ENCODE measurements at places on chromosomes 4 and X.
A peak's percentile ranks its signal among the peaks of the same experiment; 100 is the strongest.

GRCh38 chr4:81571105-81571504 lies 99.4 kb upstream of the RASGEF1B start:
- no peak for DNase-seq

DNA sequence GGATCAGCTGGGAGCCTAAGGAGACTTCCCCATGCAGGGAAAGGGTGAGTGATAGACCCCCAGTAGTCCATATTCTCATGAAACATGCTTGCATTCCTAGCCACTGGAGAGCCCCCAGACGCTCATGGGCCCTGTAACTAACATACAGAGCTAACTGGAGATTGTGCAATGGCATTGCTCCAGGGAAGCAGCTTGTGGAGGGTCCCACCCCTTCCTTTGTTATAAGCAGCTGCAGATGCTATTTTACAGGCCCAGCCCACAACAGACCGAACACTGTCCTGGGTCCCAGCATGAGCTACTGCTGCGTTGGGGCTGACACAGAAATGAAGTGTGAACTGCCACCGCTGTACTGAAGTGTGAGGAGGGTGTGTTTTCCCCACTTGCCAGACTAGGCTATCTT lies 1465.7 kb upstream of the DIAPH2 start:
- DNase-seq, result no peak

GRCh38 chr4:48653217-48654014 lies 126.7 kb downstream of the FRYL start:
- DNase-seq, result no peak

- DNase-seq, result no peak
Observed at GRCh38 chrX:20542072-20542471, 275.4 kb upstream of the RPS6KA3 start.

DNA sequence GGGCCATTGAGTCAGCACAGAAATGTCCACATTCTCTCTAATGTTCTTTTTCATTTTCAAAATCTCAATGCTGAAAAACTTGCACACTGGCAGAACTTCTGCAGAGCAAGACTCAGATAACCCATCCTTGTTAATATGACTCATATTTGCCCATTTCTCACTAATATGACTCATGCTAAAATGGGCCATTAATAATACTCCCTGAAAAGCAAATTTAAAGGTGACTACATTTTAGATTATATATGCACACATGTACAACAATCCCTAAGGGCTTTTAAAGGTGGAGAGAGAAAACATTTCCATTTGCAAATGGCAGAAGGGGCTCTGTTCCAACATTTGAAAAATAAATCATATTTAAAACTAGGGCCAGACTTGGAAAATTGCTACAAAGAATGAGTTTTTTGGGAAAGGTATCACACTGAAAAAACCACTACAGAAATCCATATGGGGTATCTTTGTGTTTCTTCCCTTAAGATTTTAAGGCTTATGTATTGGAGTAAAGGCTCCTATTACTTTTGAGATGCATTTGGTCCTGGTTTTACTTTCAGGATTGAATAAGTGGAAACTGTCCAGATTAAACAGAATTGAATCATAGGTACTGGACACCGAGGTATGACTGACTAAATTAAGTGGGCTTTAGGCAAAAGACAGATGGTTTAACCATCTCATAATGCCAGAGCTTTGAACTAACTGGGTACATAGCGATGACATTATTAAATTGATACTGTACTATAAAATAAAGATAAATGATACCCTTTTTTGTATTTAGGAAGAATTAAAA lies 30.0 kb downstream of the TLR2 start:
- DNase-seq, result no peak

DNA sequence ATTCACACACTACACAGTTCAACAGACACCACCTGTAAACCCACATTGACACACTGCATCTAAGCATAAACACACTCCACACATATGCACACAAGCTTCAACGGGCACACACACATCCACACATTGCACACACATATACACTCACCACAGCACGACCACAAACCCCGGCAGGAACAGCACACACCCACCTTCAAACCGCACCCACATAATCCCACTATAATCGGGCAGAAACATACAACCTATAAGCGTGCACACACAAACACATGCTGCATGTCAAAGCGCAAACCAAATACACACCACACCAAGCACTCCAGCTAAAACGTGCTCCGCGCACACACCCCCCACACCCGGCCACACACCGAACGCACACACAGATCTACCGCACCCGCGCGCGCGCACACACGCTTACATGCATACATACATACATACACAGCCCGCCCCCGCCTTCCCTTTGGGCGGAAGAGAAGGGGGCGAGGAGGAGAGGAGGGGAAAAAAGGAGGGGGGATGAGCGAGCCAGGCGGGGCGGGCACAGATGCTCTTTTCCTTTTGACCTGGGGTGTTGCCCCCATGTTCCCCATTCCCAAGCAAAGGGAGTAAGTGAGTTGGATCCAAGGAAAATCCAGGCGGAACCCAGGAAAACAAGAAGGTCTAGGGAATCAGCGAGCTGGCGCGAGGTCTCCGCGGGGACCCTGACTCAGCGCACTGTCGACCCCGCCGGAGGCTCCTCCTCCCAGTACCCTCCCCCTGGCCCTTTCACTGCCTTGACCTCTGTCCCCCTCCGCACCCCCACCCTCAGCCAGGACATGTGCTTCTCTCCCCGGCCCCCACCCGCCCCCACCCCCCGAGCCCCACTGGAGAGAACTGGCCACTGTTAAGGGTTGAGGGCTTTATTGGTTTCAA lies 9.9 kb downstream of the ARHGAP36 start:
- DNase-seq, result no peak

- DNase-seq, result no peak
Observed at GRCh38 chr4:57106181-57106580, 4.0 kb downstream of the IGFBP7 start.

DNA sequence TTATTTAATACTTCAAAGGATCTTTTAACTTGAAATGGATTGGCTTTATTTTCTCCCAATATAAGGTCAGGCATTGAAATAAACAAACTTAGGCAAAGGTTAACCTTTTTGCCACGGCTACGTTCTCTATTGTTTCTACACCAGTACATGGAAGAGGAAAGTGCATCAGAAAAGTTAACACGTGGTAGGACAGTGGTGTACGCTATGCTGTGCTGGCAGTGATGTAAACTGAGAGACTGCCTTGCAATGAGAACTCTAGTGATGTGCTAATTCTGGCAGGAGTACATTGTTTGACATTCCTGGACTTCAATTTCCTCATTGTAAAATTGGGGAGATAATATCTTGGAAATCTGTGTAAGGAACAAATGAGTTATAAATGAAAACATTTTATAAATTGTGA lies 208.2 kb downstream of the TMA16 start:
- peak; percentile 3 for DNase-seq

GRCh38 chr4:183422962-183423631 lies 21.3 kb upstream of the CDKN2AIP start:
- peak; percentile 64 for DNase-seq

DNA sequence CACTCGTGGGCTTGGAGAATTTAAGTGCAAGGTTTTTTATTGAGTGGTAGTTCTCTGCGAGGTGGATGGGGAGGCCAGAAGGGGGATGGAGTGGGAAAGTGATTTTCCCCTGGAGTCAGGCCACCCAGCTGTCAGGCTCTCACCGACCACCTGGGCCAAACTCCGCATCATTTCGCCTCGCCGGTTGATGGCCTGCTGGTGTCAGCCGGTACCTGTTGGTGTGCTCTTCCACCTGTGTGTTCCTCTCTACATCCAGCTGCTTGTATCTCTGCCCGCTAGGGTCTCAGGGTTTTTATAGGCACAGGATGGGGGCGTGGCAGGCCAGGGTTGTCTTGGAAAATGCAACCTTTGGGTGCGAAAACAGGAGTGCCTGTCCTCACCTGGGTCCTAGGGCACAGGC lies 200.9 kb downstream of the DACH2 start:
- no peak for DNase-seq

DNA sequence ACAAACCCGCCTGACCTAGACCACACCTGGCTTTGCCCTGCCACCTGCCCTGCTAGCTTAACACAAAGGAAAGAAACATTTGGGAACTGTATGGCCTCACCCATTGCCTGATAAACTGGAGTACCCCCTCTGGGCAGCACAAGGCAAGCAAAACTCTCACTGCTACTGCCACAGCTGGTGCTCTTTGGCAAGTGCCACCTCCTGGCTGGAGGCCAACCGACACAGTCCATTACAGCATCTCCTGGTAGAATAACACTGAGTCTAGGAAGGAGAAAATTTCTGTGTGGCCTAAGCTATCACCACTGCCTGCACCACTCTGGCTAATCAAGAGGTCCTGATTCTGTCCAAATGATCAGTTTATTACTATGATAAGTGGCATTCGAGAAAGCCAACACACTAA lies 18.9 kb upstream of the SPANXN3 start:
- DNase-seq, result peak; percentile 60

DNA sequence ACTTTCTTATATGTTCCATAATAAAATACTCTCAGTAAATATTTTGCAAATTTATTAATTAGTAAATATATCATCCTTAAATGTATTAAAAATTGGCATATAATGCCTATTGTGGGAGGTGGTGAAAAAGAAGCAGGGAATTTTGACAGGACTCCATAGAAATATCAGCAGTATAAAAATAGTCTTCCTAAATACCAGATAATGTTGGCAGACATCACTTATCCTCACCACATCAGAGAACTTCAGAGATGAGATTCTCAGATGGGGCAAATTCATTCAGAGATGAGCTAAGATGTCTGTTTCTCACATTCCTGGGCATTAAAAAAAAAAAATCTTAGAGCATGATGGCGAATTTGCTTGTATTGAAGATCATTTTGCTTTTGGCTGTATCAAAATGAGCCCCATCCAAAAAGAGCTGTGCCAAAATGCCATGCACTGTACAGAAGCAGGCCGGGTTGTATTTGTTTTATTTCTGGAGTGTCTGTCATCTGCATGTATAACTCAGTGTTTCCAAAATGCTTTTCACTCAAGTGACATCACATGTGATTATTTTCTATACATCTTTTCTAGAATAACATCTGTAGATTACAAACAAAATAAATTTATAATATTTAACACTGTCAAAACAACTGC lies 41.7 kb downstream of the ATP8A1 start:
- DNase-seq, result no peak

GRCh38 chr4:123564758-123565346 lies 168.3 kb downstream of the SPRY1 start:
- peak; percentile 82 for DNase-seq

- peak; percentile 3 for DNase-seq
Observed at GRCh38 chr4:53672873-53673272, 81.6 kb upstream of the LNX1 start.

- DNase-seq, result no peak
Observed at GRCh38 chrX:121336831-121337421, 289.5 kb downstream of the GLUD2 start.

DNA sequence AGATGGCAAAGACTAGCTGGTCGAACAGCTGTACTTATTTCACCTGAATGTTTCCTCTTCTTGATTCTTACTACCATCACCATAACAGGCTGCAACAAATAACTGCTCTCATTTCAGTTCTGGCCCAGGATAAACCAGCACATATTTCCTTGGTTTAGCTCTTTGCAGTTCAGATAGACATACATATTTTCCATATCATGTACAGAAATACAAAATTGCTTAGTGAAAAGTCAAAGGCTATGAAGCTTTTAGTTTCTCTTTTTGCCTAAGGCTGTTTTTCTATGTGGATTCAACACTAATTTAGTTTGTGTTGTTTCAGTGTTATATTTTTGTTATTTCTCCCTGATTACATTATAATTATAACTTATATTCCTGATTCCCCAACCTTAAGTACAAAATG lies 103.6 kb upstream of the BMP3 start:
- DNase-seq, result no peak

- DNase-seq, result no peak
Observed at GRCh38 chr4:57607566-57608180, 497.5 kb upstream of the IGFBP7 start.

DNA sequence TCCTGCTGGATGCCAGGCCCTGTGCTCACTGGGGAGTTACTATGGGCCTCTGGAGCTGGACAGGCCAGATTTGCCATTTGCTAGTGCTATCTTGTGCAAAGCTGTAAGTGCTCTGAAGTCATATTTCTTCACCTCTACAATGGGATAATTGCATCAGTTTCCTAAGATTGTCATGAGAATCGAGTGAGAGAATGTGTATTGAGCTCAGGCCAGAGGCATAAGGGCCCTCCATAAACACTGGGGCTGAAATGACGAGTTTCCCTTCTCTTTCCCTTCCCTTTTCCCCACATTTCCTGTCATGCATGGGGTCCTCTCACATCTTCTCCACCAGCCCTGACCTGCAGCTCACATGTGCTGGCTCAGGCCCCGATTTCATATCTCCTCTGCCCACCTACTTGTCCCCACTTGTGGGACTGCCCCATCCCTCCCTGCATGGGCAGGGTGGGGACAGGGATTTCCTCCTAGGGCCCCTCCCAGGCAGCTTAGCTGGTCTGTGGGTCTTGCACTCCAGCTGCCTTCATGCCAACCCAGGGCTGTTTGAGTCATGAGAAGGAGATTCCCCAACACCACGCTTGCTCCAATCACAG lies 358.8 kb downstream of the MID1IP1 start:
- peak; percentile 41 for DNase-seq

DNA sequence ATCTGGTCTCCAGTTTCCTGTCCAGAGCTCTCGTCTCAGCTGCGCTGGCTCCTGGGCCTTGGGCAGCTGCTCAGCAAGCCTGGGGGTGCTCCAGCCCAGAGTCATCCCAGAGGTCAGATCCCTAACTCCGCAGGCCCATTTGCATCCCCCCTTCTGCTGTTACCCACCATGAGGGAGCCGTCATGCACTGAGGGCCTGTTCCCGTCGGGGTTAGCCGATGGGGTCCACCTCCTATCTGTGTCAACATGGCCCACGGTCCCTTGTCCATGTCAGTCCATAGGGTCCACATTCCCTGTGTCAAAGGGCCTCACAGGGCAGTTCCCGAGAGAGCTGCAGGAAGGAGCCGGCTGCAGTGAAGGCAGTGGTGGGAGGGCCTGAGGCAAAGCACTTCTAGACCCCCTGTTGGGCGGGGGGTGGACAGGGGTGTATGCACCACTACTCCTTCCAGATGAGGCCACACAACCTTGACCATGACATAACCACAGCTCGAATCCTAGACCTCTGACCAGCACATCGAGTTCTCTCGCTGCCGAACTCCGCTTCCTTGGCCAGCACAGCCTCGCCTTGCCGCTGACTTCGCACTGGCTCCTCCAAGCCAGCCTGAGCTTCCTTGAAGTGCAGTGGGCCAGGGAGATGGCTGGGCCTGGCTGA lies 24.9 kb downstream of the WDR1 start:
- DNase-seq, result no peak

Measured in NCI-H69 (cell line).